ENCODE measurements at places on chromosomes 1 and 21.

- no peak for DNase-seq
These were observed 54.2 kb downstream of the SH3GLB1 start for GRCh38 chr1:86758570-86758969.

DNA sequence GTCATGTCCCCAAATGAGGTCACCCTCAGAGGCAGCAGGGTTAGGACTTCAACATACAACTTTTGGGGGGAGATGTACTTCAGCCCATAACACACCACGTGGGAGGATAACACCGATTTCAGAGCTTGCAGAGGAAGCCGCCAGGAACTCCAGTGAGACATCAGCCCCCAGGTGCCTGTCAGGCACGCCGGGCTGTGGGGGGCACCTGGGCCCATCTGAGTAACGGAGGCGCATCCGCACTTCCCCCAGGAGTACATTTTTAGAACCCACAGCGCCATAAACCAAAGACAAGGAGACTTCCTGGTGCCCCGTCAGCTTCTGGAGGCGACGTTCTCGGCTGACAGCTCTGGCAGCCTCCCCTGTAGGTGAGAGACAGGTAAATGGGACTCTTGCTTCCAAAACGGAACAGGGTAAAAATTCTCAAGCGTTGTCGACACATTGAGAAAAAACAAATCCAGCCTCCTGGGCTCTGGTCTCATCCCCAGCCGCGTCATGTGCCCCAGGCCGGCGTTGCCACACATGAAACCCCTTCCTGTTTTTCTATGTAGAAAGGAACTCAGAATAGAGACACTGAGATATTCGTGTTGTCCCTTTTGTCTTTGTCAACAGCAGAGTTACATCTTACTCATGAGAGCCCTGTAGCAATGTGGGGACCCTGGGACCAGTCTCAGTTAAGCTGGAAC, 93.3 kb downstream of the PDE9A start:
- DNase-seq, result no peak

GRCh38 chr1:159196543-159196942, 8.1 kb upstream of the ACKR1 start:
- peak; percentile 76 for DNase-seq

DNA sequence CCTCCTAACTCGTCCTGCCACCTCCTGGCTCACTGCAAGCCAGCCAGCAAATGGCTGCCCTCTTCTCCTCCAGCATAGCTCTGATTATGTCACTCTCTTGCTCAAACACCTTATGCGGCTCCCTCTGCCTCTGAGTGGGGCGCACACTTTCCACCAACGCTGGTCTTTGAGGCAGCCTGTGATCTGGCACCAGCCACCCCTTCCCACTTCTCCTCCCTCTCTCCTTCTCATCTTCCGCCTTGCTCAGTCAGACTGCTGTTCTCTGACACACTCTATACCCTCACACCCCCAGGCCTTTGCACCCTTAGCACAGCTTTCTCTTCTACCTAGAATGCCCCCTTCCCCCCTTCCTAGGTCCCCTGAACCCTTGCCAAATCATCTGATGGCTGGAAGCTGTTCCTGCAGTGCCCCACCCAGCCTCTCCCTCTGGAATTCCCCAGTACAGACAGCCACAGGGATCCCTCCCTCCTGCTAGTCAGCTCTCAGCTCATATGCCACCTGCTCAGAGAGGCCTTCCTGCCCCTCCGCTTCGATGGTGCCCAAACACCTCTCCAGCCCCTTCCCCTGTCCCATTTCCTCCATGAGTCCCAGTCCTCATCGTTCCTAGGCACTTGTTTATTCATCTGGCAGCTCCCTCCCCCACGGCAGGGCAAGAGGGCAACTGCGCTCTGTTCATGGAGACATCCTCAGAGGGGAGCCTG, 21.7 kb upstream of the PEF1 start:
- DNase-seq, result no peak

GRCh38 chr1:170659399-170660035, 4.4 kb upstream of the PRRX1 start:
- DNase-seq, result peak; percentile 28

GRCh38 chr1:39980555-39981313, 25.8 kb downstream of the MFSD2A start:
- no peak for DNase-seq

DNA sequence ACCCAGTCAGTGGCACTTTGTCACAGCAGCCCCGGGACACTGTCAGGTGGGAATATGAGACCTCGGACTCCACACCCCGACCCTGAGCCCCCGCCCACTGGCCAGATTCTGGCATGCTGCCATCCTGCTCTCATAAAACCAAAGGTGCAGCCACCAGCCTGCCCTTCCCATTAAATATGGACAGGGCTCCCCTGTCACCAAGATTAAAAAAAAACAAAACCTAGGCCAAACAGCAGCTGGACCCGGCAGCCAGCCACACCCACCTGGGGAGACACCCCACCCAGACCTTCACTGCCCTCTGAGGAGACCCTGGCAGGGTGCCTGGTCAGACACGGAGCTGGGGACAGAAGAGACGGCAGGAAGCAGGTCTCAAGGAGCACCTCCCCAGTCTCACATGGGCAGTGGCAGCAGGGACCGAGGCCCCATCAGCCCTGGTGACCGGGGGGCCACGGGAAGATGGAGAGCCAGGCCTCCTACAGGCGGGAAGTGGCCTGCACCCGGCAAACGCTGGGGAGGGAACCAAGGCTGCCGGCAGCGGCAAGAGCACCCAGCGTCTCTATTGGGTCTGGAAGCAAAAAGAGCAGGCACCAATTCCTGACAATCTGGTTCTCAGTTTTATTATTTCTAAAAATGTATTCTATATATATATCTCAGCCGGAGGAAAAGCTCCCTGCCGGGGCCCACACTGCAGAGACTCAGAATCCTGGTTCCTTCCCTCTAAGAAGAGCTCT, 61.9 kb downstream of the ACOT7 start:
- no peak for DNase-seq

DNA sequence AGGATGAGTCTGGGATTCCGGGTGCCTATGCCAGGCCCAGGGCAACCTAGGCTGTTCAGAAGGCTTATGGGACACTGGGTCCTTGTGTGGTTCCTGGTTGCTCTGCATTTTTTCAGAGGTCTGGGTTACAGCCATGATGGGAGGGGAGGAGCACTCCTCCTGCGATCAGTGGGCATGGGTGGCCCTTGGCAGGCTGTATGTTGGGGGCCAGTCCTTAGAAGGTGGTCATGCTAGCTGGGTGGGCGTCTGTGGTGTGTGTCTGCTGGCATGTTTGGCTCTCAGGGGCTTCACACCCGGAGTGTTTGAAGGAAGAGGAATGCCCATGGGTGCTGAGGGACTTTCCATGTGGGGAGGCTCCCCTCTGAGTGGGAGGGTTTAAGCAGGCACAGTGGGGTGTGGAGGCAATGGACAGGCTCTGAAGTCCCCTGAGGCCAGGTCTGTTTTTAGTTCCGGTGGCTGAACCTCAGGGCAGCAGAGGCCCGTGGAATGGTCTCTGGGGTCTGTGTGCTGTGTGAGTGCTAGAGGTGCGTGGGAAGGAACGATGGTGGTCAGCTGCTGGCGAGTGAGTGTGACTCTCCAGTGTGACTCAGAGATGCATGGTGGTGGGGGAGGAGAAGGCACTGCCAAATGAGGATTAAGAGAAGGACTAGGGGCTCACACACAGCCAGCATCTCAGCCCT, 25.3 kb downstream of the CACNA1E start:
- no peak for DNase-seq

DNA sequence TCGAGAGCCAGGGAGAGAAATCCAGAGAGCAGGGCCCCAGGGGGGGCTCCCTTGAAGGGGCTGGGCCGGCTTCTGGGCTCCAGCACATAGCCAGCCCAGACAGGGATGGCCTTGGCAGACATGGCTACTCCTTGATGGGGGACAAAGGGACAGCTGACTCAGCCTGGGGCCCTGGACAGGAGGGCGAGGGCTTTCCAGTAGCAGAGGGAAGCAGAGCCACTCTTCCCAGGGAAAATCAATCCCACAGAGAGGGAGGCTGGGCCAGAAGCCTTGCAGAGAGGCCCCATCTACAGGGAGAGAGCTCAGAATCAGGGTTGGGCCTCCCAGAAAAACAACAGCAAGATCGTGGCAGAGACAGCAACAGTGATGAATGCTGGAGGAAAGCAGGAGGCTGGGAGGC, 15.6 kb downstream of the IGFN1 start:
- DNase-seq, result no peak
